Smooth muscle cell of trachea (primary cell): ENCODE measurements at places on chromosomes 5 and 9. TPM values are rescaled to one million over a fixed set of nuclear protein-coding genes. Genes with fewer than 3 reads are reported as not detected.

PTGR1 gene
- 139 and 161 TPM in 2 replicates for total RNA-seq

FANCG gene
- 11.7 and 23.1 TPM in 2 replicates for total RNA-seq

SEMA5A gene
- total RNA-seq: 11.7 and 12.5 TPM in 2 replicates

GABRP gene
- not detected in 2 replicates for total RNA-seq

ANKRA2 gene
- 21.1 and 24.3 TPM in 2 replicates for total RNA-seq

MRPL22 gene
- 11.4 and 26.8 TPM in 2 replicates for total RNA-seq

EQTN gene
- not detected in 2 replicates for total RNA-seq

CD14 gene
- total RNA-seq: 0.44 and 0.50 TPM in 2 replicates

SLC36A2 gene
- not detected in 2 replicates for total RNA-seq

STPG3 gene
- total RNA-seq: 0.66 TPM in 1 of 2 replicates, not detected in the other

LMX1B gene
- total RNA-seq: not detected in 2 replicates

GRIN3A gene
- not detected in 2 replicates for total RNA-seq

RECK gene
- 81.6 and 138 TPM in 2 replicates for total RNA-seq

CDC20B gene
- under 0.01 TPM in 1 of 2 replicates, not detected in the other for total RNA-seq

GNA14 gene
- 0.15 and 0.50 TPM in 2 replicates for total RNA-seq

CYFIP2 gene
- total RNA-seq: 4.2 and 28.1 TPM in 2 replicates

ZNF608 gene
- 13.4 and 17.3 TPM in 2 replicates for total RNA-seq
